ENCODE measurements at places on chromosomes 5 and 9. TPM values are rescaled to one million over a fixed set of nuclear protein-coding genes. Genes with fewer than 3 reads are reported as not detected.

Gene NUTM2G
- total RNA-seq = not detected

Gene PCDHB15
- total RNA-seq = 2.3 TPM

Gene IRX2
- total RNA-seq = 0.84 TPM

Gene TRAF1
- total RNA-seq = 4.8 TPM

- DNase-seq = no peak
Observed at GRCh38 chr9:129579294-129579693, 41.6 kb downstream of the C9orf50 start.

DNA sequence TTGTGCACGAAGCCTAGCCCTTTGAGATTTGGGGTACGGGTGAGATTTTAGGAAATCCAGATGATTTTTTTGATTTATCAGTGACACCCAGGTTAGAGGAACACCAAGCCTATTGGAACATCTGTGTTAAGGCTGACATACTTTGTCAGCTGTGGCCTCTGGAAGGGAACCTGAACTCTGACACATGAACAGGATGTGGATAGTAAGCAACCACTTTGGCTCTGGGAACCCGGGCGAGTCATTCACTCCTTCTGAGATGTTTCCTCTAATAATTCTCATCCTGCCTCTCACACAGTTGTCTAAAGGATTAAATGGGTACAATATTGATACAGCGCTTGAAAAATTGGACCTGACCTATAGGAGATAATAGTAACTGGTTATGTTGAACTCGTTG, 67.8 kb downstream of the FGF1 start:
- DNase-seq = no peak

DNA sequence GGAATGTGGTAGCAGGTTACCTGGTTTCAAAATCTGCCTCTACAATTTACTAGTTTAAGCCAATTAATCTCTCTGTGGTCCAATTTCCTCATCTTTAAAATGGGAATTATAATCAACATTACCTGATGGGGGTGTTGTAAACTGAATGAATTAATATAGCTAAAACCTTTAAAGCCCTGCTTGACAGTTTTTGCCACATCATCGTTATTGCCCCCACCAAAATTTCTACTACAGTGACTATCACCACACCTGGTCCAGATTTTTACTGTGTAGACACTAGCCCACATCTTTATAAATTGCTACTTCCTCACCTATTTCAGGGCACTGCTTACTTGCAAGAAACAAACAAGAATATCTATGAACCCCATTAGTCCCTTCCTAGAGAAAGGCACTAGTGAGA, 65.0 kb downstream of the MLLT3 start:
- DNase-seq = no peak

- no peak for DNase-seq
Observed at GRCh38 chr9:70485273-70485858, 70.9 kb upstream of the KLF9 start.
